ENCODE measurements at places on chromosomes 4 and X.

DNA sequence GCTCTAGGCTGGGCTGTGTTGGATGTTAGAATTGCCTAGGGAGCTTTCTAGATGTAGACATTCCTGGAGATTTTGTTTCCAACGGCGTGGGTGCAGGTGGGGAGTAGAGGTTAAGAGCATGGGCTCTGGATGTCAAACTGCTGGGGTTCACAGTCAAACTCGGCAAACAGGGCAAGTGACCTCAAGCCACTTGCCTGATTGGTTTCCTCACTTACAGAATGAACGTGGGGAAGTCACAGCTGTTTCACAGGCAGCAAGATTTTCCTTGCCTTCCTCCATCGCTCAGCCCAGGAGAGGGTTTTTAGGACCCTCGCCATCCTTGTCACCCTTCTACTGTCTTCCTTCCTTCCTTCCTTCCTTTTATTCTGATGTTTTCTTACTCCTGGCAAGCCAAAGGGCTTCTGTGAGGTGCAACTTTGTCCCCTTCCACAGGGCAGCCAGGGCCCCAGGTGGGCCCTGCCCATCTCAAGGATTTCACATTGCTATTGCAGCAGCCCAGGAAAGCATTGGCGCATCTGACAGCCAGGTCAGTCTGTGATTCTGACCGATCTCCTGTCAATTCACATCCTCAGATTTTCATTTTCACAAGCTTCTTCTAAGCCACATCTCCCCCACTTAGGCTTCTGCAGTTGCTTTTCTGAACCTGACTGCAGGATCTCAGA lies 7.0 kb downstream of the RTL5 start:
- no peak for DNase-seq

- DNase-seq = no peak
Measured at GRCh38 chrX:65643531-65644052, 23.9 kb upstream of the MSN start.

DNA sequence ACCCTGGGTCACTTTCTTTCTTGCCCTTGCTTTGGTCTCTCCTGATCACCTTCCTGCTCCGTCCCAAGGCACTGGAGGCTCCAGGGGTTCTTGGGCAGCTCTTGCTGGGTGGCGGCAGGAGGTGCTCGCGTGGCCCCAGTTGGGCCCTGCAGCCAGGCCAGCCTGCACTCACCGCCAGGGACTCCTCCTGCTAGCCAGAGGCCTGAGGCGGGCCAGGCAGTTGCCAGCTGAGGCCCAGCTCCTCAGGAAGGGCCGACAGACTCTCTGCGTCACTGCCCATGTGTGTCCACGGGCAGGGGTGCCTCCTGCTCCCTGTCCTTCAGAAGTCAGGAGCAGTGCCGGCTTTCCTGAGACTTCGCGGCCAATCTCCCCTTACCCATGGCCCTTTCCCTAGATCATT lies 9.3 kb downstream of the SUV39H1 start:
- DNase-seq = no peak

DNA sequence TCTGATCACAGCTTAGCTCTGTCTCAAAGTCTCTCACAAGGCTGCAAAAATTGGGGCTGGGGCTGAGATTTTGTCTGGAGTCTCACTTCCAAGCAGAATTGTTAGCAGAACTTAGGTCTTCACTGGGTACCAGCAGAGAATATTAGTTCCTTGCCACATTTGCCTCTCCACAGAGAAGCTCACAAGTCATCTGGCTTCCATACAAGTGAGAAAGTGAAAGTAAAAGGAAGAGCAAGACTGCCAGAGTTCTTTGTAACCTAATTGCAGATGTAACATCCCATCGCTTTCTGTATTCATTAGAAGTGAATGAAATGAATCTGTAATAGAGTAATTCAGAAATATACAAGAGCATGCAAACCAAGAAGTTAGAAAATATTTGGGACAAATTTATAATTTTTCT lies 624.1 kb upstream of the GNPDA2 start:
- no peak for DNase-seq

- DNase-seq = no peak
Measured at GRCh38 chr4:181418496-181418895, 824.7 kb upstream of the TENM3 start.

DNA sequence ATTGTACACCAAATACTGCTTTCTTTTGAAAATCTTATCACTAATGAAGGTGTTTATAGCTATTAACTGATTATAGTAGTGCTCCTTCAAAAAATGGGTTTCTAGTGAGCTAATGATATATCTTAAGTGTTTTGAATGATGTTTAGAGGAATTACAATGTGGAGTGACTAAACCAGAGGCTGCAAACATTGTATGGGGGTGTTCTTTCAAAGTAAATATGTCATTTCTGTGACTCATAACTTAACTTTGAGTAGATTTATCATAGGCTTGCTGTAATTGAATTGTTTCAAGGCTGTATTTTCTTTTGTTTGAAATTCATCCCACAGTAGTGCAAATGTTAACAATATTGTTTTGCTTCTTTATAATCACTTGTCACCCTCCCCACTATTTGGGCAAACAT lies 141.6 kb downstream of the IL1RAPL2 start:
- DNase-seq = no peak

GRCh38 chr4:54852054-54852453 lies 194.3 kb downstream of the KIT start:
- no peak for DNase-seq

GRCh38 chr4:52081216-52081615 lies 30.1 kb downstream of the SPATA18 start:
- no peak for DNase-seq

All from left colon (tissue), 2 donors.